SHP77 treated with DMSO at 0.1 percent for 48 hours (cell line): ENCODE measurements at places on chromosomes 7 and 10.

DNA sequence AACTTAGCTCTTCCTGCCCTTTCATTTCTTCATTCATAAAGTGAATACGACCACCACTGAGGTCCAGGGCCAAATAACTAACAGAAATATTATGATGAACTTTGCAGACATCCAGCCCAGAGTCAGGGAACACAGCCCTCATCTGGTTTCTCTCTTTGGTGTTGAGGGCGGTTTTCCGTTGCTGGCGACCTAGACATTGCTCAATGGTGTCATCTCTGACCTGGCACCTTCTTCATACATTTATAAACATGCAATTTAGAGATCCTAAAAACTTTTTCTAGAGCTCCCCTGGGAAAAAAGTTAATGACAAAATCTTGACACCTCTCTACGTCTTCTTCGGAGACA is 324 bp upstream of the TET1 start:
- DNase-seq: no peak

DNA sequence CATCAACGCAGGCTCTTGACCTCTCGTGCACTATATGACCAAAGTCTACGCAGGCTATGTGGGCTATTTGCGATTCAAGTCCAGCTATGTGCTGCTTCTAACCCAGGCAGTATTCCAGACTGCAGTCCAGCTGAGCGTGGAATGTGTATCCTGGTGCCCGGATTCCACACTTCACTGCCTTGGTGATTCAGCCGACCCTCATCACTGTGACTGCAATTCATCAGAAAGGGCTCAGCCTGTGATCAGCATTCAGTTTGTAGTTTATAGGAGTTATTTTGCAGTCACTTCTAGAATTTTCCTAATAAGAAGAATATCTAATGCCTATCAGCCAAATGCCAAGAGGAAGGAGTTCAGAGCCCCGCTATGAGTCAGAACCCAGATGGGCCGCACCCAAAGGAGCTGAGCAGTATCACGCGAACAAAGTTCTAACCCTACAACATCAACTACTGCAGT is 119.8 kb upstream of the LANCL2 start:
- DNase-seq: no peak

DNA sequence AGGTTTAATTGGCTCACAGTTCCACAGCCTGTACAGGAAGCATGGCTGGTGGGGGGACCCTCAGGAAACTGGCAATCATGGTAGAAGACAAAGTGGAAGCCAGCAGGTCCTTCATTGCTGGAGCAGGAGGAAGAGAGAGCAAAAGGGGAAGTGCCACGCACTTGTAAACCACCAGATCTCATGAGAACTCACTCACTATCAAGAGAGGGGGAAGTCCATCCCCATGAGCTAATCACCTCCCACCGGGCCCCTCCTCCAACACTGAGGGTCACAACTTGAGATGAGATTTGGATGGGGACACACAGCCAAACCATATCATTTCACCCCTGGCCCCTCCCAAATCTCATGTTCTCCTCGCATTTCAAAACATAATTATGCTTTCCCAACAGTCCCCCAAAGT is 171.9 kb upstream of the CACNA2D1 start:
- no peak for DNase-seq

GRCh38 chr10:110076559-110077318 is 69.0 kb downstream of the ADD3 start:
- DNase-seq: no peak

DNA sequence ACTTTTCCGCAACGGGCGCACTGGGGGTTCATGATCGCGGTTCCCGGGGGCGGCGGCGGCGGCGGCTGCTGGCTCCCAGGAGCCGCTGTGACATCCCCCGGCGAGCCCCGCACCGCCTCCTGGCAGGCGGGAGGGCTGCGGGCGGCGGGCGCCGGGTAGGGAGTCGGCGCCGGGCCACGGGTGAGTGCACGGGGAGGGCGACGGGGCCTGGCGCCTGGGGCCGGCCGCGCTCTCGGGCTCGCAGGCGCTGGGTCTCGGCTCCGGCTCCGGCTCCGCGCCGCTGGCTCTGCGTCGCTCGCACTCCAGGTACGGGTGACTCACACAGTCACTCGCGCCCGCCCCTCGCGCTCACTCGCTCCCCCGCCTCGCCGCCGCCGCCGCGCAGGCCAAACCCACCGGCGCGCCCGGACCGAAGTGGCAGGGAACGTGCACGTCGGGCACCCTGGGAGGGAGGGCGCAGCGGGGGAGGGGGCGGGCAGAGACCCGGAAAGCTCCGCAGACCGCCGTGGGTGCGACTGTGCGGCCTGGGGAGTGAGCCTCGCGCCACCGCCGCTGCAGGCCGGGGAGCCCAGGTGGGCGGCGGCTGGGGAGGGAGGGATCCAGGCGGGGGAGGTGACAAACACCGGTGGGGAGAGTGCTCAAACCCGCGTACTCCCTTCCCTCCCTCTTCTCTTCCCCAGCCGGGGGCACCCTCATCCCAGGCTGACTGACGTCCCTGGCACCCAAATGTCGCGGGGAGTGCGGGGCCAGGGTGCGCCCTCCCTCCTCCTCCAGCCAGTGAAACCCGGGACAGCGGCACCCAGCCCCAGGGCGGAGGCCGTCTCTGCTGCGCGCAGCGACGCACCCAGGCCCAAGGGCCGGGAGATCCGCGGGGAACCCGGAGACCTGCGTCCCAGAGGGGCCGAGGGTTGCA is 276.9 kb upstream of the NEBL start:
- peak; percentile 74 for DNase-seq

DNA sequence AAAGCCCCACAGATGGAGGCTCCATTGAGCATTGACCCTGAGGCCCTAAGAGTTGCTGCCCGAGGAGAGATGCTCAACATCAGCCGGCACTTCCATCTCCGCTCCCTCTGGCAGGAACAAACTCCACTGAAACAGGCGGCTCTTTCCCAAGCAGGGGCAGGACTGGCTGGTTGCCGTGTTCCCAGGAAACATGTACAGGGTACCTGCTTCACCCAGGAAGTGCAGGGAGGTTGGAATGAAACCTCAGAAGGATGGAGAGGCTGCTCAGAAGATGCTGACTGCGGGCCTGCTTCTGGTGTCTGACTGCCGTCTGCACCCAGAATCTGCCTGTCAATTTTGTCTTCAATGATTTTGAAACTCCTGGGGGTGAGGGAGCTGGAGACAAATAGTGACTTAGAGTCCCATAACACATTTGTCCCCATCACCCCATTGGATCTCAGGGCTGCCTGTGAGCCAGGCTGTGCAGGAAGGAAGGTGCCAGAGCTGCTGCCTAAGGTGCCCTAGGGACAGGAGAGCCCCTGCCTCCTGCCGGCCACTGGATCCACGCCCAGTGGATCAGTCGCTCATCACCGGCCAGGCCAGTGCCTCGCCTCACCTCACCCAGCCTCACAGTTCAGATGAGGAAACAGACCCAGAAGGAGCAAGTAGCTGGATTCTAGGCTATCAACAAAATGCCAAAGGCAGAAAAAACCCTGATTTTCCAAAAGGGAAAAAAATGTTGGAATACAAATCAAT is 237.3 kb downstream of the PTPRN2 start:
- DNase-seq: no peak

DNA sequence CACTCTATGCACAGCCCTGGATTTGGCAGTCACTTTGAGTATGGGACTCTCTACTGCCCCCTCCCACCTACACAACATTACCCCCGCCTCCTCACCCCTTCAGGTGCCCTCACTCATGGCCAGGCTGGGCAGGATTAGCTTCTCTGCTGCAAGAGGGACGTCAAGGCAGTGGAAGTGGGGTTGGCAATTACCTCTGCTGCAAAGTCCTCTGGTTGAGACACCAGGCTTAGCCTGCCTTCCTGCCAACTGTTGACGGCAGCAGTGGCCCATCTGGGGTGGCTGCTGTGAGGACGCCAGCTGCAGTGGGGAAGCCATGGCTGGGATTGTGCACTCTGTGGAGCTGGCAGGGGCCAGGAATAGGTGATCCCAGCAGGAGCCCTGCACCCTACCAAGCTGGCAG is 26.7 kb downstream of the SVIL start:
- DNase-seq: no peak

DNA sequence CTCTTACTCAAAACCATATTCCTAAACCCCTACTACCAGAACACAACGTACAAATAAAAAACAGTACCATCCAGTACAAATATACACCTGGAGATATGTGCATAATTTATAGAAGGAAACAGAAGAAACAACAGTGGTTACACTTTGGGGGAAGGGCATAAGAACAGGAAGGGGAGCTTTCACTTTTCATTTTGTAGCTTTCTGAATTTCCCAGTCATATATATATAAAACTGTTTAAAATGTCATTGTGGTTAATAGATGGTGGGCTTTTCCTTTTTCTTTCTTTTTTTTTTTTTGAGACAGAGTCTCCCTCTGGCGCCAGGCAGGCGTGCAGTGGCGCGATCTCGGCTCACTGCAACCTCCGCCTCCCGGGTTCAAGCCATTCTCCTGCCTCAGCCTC is 47.2 kb downstream of the MALSU1 start:
- DNase-seq: no peak

DNA sequence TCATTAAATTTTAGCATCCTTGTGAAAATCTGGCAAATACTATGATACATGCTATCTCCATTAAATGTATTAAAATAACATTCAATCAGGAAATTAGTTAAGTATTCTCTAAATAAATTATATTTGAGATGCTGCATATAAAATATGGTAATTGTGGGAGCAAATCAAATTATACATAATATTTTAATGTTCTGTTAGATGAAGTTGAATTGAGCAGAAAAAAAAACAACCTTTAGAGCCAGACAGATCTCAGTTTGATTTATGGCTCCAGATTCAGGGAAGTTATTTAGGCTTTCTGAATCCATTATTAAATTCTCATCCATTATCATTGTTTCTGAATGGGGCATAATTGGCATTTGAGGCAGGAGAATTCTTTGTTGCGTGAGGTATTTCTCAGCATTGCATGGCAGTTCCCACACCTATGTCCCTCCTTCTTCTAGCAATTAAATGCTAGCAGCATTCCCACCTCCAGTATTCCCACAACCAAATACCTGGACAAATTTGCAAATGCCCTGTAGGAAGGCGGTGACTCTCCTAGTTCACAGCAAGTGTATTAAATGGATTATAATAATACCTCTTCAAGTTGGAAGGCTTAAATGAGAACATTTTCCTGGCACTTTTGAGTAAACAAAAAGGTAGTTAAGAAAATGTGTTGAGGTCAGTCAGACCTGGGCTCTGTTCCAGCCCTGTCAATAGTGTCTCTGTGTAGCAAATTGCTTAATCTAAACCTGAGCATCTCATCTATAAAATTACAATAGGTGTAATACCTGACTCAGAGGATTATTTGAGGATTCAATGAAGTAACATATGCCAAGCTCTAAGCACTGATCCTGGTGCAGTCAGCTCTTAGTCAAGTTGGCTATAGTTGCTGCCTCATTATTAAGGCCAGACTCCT is 108.9 kb downstream of the RNLS start:
- no peak for DNase-seq

- no peak for DNase-seq
Measured at GRCh38 chr10:62724465-62724864, 80.1 kb upstream of the ADO start.

GRCh38 chr7:4052130-4052529 is 630.0 kb upstream of the FOXK1 start:
- no peak for DNase-seq

- peak; percentile 9 for DNase-seq
Measured at GRCh38 chr10:122267849-122268737, 3.0 kb upstream of the BTBD16 start.

DNA sequence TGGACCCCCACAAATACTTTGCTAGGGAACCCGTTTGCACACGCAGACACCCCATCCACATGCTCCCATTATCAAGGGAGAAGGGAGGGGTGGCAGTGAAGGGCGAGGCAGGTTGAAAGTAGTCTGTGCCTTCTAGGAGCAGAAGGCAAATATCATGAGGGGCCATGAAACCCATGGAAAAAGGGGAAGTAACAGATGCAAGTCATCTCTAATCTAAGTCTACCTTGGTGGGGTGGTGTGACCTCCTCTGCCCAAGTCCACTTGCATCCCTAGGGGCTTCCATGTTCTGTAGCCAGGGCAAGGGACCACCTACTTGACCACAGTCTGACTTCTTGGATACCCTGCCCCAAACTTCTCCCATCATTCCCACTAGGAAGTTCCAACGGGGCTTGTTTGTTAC is 5.5 kb downstream of the GIMAP6 start:
- DNase-seq: no peak

DNA sequence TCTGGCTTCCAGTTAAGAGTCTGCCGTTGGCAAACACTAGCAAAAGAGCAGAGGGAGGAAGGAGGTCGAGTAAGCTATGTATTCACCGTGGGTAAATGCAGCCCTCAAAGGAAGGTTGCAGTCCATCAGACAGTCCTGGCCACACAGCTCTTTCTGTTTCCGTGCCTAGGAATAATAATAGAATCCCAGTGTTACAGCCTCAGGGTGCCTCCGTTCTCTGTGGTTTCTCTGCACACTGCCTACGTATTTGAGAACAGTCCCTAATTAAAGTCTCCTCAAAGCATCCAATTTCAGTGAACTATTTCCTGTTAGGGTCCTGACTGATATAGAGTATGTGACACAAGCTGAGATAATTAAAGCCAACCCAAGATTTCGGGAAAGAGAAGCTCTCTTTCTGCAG is 176.7 kb downstream of the GPAM start:
- DNase-seq: no peak

- DNase-seq: no peak
Measured at GRCh38 chr7:108404509-108405420, 51.5 kb downstream of the NRCAM start.

GRCh38 chr10:123909426-123909825 is 17.8 kb upstream of the CPXM2 start:
- DNase-seq: no peak

DNA sequence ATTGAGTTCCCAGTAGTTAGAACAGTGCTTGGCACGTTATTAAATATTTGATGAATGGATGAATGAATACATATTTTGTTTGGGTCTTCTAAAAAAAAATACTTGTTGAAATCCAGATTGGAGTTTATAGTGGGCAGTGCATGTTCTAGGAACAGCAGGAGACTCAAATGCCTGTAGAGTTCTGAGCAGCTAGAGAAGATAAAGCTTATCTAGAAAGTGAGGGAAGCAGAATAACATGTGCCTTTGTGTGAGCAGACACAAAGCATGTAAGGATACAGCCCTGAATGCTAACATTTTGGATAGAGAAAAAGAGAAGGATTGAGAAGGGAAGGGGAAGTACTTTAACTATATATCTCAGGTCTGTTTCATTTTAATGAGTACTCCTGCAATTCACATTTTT is 71.9 kb downstream of the SRI start:
- no peak for DNase-seq

DNA sequence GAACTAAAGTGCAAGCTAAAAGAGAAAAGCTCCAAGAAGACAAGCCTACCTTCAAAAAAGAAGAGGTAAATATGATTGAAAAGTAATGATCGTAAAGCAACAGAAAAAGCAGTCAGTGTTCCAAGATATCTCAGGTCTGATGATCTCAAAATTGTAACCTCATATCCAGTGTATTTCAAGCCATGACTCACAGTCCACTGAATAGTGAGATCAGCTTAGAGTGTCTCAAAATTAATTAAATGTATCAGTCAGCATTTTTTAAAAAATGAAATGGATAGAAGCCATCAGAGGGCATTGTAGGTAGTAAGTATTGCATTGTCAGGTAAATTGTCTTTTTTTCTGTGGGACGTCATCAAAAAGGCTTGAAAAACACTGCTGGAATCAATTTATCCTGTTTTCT is 50.6 kb upstream of the AGBL3 start:
- DNase-seq: no peak
